Neural progenitor cell (in vitro differentiated cells): ENCODE measurements at places on chromosomes 5 and 9. TPM values are rescaled to one million over a fixed set of nuclear protein-coding genes. Genes with fewer than 3 reads are reported as not detected.

DNA sequence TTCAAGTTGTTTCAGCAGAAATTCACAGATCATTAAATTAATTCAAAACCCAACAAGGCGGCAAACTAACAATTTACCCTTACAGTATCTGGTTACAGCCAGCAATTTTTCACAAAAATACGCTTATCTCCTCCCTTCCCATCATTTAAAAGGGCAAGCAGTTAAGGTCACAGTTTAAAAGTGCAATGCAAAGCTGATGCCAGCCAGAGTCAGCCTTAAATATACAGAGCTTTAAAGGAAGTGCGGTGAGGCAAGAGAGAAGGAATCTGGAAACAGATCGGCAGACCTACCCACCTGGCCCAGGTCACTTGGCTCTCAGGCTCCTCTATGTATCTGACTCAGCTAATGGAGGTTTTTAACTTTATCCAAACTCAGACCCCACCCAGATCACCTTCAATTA lies 31.0 kb downstream of the EPB41L4A start:
- DNase-seq = no peak

SMIM3 gene
- 18.4 and 24.6 TPM in 2 replicates for total RNA-seq

GRCh38 chr5:144284931-144285502 lies 114.3 kb downstream of the KCTD16 start:
- no peak for DNase-seq

GRCh38 chr5:75616371-75616881 lies 5.2 kb downstream of the ANKDD1B start:
- DNase-seq = peak; percentile 57

DNA sequence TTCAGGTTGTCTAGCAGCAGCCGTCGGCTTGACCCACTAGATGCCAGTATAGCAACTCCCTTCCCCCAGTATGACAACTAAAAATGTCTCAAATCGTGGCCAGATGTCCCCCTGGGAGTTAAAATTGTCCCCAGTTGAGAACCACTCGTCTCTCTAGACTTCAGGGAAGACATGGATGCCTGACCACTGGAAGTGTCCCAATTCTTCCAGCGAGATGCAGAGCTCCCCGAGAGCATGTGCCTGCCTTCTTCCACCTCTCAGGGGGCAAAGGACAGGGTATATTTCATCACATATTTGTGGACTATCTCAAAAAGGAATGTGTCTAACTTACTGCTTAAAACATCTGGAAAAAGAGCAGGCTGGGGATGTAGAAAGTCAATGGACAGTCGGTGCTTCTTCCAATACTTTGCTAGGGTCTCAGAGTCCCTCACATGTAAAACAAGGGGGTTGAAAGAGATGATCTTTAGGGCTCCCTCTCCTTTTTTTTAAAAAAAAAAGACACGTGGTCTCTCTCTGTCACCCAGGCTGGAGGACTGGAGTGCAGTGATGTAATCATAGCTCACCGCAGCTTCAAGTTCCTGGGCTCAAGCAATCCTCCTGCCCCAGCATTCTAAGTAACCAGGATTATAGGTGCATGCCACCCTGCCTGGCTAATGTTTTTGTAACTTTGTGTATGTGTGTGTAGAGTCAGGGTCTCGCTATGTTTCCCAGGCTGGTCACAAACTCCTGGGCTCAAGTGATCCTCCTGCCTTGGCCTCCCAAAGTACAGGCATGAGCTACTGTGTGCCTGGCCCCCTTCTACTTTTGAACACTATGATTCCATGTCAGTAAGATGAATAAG lies 190.6 kb downstream of the DAB2IP start:
- no peak for DNase-seq

DNA sequence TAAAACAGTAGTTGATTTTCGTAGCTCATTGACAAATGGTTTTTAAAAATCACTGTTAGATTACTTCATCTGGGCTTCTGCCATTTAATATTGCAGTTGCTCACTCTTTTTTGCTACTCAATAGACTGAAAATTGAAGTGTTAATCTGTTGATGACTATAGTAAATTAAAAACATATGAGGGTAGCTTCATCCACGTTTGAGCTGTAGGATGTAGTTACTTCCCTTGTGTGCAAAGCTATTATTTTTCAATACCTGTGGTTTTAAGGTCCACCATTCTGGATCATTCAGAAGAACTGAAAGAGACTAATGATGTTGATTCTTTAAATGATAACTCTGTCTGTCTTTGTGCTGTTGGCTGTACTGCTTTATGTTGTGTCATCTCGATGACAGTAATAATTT lies 74.7 kb downstream of the LNPEP start:
- no peak for DNase-seq

PCDHB8 gene
- 0.31 TPM in 1 of 2 replicates, not detected in the other for total RNA-seq

DNA sequence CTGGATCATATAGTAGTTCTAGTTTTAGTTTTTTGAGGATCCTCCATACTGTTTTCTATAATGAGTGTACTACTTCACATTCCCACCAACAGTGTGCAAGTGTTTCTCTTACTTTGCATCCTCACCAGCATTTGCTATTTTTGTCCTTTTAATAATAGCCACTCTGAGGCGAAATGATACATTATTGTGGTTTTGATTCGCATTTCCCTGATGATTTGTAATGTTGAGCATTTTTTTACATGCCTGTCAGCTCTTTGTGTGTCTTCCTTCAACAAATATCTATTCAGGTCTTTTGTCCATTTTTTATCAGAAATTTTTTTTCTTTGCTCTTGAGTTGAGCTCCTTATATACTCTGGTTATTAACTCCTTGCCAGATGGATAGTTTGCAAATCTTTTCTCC lies 114.0 kb downstream of the ADAMTSL1 start:
- no peak for DNase-seq

GRCh38 chr5:32709750-32710549 lies 1.2 kb upstream of the NPR3 start:
- peak; percentile 88 for DNase-seq

RLN1 gene
- 1.5 and 2.2 TPM in 2 replicates for total RNA-seq

- no peak for DNase-seq
These were observed 2.2 kb upstream of the SLC38A9 start for GRCh38 chr5:55714339-55714738.

DNA sequence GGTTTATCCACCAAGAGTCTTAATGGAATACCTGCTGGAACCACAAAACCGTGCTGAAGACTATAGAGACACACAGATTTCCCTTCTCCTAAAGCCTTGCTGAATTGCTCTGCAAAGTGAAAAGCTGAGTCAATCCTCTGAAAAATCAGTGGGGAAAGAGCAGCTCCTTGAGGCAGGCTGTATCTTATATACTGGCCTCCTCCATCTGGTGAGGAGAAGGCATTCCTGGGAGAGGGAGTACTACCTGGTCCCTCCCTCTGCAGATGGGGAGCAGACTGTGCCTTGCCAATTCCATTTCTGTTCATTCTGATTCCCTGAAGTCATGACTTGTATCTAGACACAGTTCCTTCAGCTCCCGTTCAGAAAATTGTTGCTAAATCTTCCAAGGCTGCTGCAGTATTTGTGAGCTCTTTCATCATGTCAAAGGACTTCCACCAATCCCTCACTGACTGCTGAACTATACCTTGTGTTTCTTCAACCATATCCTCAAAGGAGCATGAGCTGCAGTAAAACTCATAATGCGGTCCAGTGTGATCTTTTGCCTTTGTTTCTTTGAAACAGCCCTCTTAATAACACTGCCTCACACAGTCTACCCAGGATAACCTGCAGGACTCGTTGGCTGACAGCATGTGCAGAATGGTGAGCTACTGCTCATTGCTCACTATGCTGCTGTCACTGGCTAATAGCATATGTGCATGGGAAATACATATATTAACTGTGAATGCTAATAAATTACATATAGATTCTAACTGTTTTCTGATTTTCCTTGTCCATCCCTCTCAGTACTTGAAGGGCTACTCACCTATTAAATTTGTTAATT lies 84.5 kb downstream of the FOXD1 start:
- DNase-seq = no peak

GRCh38 chr5:179806250-179807048 lies at the start of gene MGAT4B:
TSS of gene MGAT4B (minus strand) at chr5:179806866. CDS start at chr5:179806583, 283 bp downstream.
- DNase-seq = peak; percentile 89

PCDHB9 gene
- total RNA-seq = 3.1 and 4.6 TPM in 2 replicates

LCNL1 gene
- total RNA-seq = 0.09 TPM in 1 of 2 replicates, not detected in the other

- DNase-seq = no peak
These were observed 71.3 kb upstream of the FTMT start for GRCh38 chr5:121780406-121780805.

DNA sequence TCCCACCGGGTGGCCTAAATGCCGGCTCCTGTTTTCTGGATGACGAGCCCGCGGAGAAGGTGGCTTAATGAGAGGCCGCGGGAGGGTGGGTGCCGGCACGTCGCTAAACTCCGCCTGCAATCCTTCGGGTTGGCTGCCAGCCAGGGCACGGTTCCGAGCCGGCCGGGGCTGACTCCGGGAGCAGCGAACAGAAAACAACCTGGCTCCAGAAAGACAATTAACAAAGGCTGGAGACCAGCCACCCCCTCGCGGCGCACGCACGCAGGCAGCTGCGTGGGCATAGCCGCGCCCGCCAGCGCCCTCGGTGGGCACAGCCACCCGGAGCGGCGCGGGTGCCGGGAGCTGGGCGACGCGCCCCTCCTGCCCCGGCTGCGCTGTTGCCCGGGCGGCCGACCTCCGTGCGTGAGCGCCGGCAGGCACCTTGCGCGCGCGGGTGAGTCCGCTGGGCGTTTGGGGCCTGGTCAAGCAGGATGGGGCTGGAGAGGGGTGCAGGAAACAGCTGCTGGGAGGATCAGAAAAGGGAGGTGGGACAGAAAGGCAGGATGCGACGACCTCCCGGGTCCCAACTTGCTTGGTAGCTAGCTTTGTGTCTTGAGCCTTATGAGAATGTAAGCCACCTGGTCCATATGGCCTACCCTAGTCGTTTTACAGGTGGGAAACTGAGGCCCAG lies at the start of gene ARHGEF37:
Gene ARHGEF37 (plus strand): TSS at position 307 of the 670 bp plus-strand sequence. CDS start 16,272 bp downstream, outside the sequence.
- DNase-seq = peak; percentile 63
